ENCODE measurements at places on chromosomes 2 and 18. TPM values are rescaled to one million over a fixed set of nuclear protein-coding genes. Genes with fewer than 3 reads are reported as not detected.

Gene NT5C1B
- not detected for total RNA-seq

Gene GREB1
- total RNA-seq: 143 TPM

Gene RPRM
- 4.5 TPM for total RNA-seq

Gene SLC66A2
- total RNA-seq: 28.4 TPM

Gene G6PC2
- total RNA-seq: not detected

DNA sequence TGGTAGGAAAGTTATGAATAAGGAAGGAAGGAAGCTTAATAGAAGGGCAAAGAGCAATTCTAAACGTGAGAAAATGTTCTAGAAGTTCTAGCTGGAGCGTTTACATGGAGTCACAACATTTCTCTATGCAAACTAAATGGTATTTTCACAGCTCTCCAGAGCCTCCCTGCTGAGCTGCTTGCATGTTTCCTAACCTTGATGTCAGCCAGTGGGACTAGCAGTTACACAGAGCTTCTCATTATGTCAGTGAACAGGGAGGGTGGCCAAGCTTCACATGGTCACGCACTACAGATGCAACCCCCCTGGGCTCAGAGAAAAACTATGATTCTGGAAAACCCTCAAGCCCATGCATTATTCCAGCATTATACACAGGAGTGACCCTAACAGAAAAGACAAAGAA, 153.4 kb upstream of the CCDC150 start:
- no peak overlapping the region for H3K4me3 ChIP-seq
- no peak overlapping the region for H3K27ac ChIP-seq
- no peaks in the 10 kb centered on the region for H3K27me3 ChIP-seq
- no peak for DNase-seq
- no peaks in the 10 kb centered on the region for H3K36me3 ChIP-seq

DNA sequence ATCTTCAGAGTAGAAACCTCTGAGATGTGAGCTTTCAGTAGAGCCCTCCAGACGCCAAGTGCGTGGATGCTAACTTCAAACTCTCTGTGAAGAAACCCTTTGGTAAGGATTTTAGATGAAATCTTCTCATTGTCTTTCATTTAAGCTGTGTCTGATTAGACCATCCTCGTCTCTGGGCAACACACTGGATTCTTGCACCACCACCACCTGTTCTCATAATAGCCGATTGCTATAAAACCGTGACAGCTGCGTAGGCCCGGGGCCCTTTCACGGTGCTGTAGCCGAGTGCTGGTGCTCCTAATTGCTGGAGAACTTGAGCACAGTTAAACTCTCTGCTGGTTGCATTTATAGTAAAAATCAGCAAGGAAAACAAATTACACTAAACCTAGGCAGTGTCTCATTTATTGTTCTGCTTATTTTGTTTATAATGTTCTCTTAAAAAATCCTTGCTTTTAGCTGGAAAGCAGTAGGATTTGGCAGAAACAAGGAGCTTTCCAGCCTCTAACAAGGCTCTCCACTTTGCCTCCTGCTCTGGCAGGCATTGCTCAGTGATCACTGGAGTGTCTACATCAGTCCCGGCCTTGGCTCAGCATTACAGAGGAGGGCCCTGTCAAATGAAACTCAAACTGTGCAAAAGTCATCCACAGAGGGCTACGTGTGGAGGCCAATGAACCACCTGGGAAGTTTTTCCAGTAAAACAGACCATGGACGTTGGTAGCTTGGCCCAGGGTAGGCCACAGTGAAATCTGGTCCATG, 40.9 kb upstream of the MBP start:
- H3K4me3 ChIP-seq: no peak overlapping the region
- no peaks in the 10 kb centered on the region for H3K27me3 ChIP-seq
- no peaks in the 10 kb centered on the region for H3K36me3 ChIP-seq

GRCh38 chr2:190664240-190664639, 15.4 kb downstream of the NAB1 start:
- H3K27me3 ChIP-seq: no peaks in the 10 kb centered on the region
- no peak for DNase-seq
- H3K4me3 ChIP-seq: no peak overlapping the region
- peaks cover 8% of the 10 kb centered on the region for H3K4me1 ChIP-seq
- H3K36me3 ChIP-seq: peaks cover 15% of the 10 kb centered on the region

DNA sequence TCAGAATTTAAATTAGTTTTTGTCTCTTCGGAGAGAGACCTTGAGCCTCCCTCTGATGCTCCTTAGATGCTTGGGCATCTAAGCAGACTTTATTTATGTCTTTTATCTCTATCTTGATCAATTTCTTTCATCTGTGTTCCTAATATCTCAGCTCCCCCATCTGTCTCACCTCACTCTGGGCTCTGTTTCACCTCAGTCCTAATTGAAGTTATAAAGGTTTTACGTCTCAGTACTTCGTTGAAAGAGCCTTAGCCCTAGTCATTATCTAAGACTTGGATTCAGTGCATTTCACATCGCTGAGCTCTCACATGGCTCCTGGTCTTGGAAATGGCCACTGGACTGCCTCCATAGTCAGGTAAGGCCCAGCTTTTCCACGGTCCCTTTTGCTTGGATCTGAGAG, 13.8 kb upstream of the CTLA4 start:
- no peaks in the 10 kb centered on the region for H3K4me1 ChIP-seq
- H3K27me3 ChIP-seq: no peaks in the 10 kb centered on the region
- no peak overlapping the region for H3K4me3 ChIP-seq
- no peaks in the 10 kb centered on the region for H3K36me3 ChIP-seq
- no peak overlapping the region for H3K27ac ChIP-seq

- no peaks in the 10 kb centered on the region for H3K36me3 ChIP-seq
- peaks cover 55% of the 10 kb centered on the region for H3K4me1 ChIP-seq
- DNase-seq: peak; percentile 65
- peak overlapping the region; percentile 92 for H3K27ac ChIP-seq
- peak overlapping the region; percentile 72 for H3K4me3 ChIP-seq
Observed at GRCh38 chr2:127086990-127087790, 19.8 kb downstream of the BIN1 start.

- no peak for DNase-seq
- H3K4me3 ChIP-seq: no peak overlapping the region
- H3K27me3 ChIP-seq: no peaks in the 10 kb centered on the region
- no peak overlapping the region for H3K27ac ChIP-seq
- no peaks in the 10 kb centered on the region for H3K36me3 ChIP-seq
Observed at GRCh38 chr2:139156730-139157129, 376.5 kb upstream of the NXPH2 start.

DNA sequence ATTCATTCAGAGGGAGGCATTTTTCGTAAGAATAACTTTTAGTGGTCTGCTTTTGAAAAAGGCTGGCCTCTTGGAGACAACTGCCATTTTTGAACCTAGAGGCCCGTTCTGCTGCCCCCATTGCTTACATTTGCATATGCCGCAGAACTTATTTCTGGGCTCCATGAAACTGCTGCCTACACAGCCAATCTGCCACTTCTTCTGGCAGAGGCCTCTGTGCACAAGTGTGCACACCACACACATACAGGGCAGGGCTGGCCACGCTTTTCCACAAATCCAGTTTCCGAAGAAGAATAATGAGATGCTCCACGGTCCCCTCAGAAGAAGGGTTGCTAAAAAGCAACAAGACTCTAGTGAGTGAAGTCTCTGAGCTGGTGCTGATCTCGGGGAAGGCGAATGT, 56.2 kb downstream of the TMEM200C start:
- no peaks in the 10 kb centered on the region for H3K4me1 ChIP-seq
- H3K27ac ChIP-seq: no peak overlapping the region
- H3K4me3 ChIP-seq: no peak overlapping the region
- peaks cover 20% of the 10 kb centered on the region for H3K27me3 ChIP-seq

GRCh38 chr2:111213877-111214276, 93.2 kb downstream of the BCL2L11 start:
- no peaks in the 10 kb centered on the region for H3K27me3 ChIP-seq
- H3K36me3 ChIP-seq: peaks cover 15% of the 10 kb centered on the region
- no peak overlapping the region for H3K27ac ChIP-seq
- no peak overlapping the region for H3K4me3 ChIP-seq
- no peak for DNase-seq
- H3K4me1 ChIP-seq: peaks cover 5% of the 10 kb centered on the region

GRCh38 chr2:207200136-207200535, 34.4 kb upstream of the KLF7 start:
- H3K4me3 ChIP-seq: no peak overlapping the region
- H3K4me1 ChIP-seq: peaks cover 15% of the 10 kb centered on the region
- no peaks in the 10 kb centered on the region for H3K27me3 ChIP-seq
- no peak overlapping the region for H3K27ac ChIP-seq
- H3K36me3 ChIP-seq: no peaks in the 10 kb centered on the region

GRCh38 chr2:2491964-2492363, 160.9 kb upstream of the MYT1L start:
- no peak overlapping the region for H3K4me3 ChIP-seq
- no peak for DNase-seq
- no peak overlapping the region for H3K27ac ChIP-seq
- no peaks in the 10 kb centered on the region for H3K36me3 ChIP-seq
- no peaks in the 10 kb centered on the region for H3K4me1 ChIP-seq

DNA sequence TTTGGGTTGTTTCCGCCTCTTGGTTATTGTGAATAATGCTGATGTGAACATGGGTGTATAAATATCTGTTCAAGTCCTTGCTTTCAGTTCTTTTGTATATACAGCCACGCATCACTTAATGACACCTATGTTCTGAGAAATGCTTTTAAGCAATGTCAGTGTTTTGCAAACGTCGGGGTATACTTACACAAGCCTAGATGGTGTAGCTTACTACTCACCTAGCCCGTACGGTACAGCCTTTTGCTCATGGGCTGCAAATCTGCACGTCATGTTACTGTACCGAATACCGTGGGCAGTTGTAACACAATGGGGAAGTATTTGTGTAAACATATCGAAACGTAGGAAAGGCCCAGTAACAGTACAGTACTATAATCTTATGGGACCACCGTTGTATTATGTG, 12.4 kb downstream of the RALB start:
- no peak for DNase-seq
- H3K4me3 ChIP-seq: no peak overlapping the region
- peaks cover 5% of the 10 kb centered on the region for H3K4me1 ChIP-seq
- H3K27ac ChIP-seq: no peak overlapping the region

DNA sequence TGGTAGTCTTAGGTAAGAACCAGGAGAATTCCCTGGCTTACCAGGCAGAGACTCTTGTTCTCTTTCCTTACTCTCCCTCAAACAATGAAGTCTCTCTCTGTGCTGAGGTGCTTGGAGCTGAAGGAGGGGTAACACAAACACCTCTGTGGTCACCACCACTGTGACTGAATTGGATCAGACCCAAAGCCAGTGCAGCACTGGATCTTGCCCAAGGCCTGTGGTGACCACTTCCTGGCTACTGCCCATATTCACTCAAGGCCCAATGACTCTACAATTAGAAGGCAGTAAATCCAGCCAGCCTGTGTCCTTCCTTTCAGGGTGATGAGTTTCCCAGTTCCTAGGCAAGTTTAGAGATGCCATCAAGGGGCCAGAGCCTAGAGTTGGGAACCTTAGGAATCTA, 706.8 kb downstream of the SLC4A3 start:
- DNase-seq: no peak
- no peaks in the 10 kb centered on the region for H3K27me3 ChIP-seq
- no peak overlapping the region for H3K4me3 ChIP-seq

- peaks cover 13% of the 10 kb centered on the region for H3K4me1 ChIP-seq
- H3K36me3 ChIP-seq: peaks cover 4% of the 10 kb centered on the region
- no peaks in the 10 kb centered on the region for H3K27me3 ChIP-seq
- DNase-seq: no peak
Observed at GRCh38 chr18:3689091-3689490, 239.1 kb downstream of the TGIF1 start.

DNA sequence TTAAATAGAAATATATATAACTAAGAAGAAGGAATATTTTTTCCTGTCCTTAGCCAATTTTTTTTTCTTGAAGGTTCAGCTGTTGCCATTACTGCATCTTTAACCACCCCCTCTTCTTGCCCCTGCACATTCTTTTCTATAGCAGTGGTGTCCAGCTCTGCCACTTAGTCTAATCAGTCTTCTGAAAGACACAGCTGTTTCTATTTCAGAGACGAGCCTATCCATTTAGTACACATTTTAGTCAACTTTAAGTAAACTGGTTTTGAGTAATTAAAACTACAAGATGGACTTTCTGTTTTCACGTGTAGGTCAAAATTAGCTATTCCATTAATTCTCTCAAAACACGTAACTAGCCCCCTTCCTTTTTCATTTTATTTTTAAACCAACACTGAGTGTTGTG, 21.0 kb downstream of the SPOPL start:
- peaks cover 12% of the 10 kb centered on the region for H3K4me1 ChIP-seq
- no peak overlapping the region for H3K4me3 ChIP-seq
- H3K36me3 ChIP-seq: peaks cover 17% of the 10 kb centered on the region
- H3K27ac ChIP-seq: no peak overlapping the region
- H3K27me3 ChIP-seq: no peaks in the 10 kb centered on the region

DNA sequence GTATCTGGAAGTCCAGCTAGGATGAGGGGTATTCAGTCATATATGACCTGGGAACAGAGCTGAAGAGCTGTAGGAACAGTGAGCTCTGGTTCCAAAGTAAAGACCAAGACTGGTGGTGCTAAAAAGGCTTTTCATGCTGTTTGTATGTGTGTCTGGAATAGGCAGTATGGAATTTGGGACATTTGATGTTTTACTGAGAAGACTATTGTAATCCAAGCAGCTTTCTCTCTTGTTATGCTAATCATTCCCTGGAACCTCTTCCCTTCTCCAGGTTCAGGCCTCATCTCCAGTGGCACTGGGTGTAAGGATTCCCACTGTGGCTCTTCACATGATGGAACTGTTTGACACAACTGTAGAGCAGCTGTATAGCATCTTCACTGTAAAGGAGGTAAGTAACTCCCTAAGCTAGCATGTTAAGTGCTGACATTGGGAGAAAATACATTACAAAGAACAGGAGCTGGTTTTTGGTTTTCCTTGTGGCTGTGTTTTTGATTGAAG, 23.3 kb downstream of the C2orf74 start:
- peaks cover 46% of the 10 kb centered on the region for H3K36me3 ChIP-seq
- DNase-seq: no peak
- H3K27ac ChIP-seq: peak overlapping the region; percentile 81
- H3K4me3 ChIP-seq: no peak overlapping the region
- no peaks in the 10 kb centered on the region for H3K27me3 ChIP-seq

All from neural crest cell (in vitro differentiated cells).